Stimulated activated CD4-positive, alpha-beta T cell treated with anti-CD3 and anti-CD28 coated beads, Interleukin-1b, Interleukin-23, amount 100 ng/mL, for 1 hour (primary cell): ENCODE measurements at places on chromosomes 4 and X.

- DNase-seq = no peak
Observed at GRCh38 chr4:134708616-134709015, 507.0 kb upstream of the PABPC4L start.

GRCh38 chrX:126170720-126171119 lies 4.6 kb upstream of the DCAF12L2 start:
- no peak for DNase-seq

- no peak for DNase-seq
Observed at GRCh38 chr4:76605099-76605563, 170.1 kb downstream of the SHROOM3 start.

GRCh38 chr4:8842614-8843013 lies 29.0 kb downstream of the HMX1 start:
- no peak for DNase-seq

- no peak for DNase-seq
Observed at GRCh38 chr4:125155251-125155650, 159.5 kb upstream of the FAT4 start.

- DNase-seq = no peak
Observed at GRCh38 chr4:187547316-187547715, 448.3 kb upstream of the ZFP42 start.

DNA sequence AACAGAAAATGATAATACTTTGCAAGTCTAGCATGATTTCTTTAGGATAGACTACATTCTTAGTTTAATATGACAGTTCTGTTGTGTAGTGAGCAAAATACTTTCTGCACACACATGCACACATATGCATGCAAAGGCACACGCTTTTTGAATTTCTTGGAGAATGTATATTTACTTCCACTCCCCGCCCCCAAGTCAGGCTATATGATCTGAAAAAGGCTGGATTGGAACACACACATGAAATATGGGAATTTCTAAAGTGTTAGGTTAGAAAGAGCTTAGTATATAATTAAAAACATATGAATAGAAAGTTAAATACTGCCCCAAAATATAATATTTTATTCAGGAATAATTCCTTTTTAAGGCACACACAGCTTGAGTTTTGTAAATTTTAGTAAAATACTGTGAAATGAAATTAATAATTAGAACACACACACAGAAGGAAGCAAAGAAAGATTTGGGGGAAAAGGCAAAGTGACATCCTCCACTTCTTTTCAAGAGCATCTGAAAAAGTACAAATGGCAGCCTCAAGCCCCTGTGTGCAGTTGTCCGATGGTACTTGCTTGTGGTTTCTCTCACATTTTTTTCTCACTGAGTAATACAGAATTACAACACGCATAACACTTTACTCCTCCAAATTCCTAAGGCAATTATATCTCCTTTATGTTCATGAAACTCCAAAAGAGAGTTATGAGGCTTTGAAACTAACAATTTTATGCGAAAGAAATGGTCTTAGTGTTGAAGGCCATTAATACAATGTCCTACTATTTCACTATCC lies 228.9 kb upstream of the ETNPPL start:
- no peak for DNase-seq

- no peak for DNase-seq
Observed at GRCh38 chrX:150869450-150869849, 29.0 kb downstream of the CD99L2 start.

DNA sequence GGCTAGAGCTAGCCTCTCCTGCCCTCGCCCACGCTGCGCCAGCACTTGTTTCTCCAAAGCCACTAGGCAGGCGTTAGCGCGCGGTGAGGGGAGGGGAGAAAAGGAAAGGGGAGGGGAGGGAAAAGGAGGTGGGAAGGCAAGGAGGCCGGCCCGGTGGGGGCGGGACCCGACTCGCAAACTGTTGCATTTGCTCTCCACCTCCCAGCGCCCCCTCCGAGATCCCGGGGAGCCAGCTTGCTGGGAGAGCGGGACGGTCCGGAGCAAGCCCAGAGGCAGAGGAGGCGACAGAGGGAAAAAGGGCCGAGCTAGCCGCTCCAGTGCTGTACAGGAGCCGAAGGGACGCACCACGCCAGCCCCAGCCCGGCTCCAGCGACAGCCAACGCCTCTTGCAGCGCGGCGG lies at the start of gene AR:
TSS of gene AR (plus strand) at position 204 of the 400 bp plus-strand sequence. CDS start 1,126 bp downstream, outside the sequence.
- no peak for DNase-seq
